ENCODE measurements at places on chromosomes 11 and 22. TPM values are rescaled to one million over a fixed set of nuclear protein-coding genes. Genes with fewer than 3 reads are reported as not detected.

Gene MICAL3
- total RNA-seq = 22.2 TPM

Gene DEFB131B
- total RNA-seq = not detected

Gene MS4A4A
- total RNA-seq = not detected

Gene C11orf86
- not detected for total RNA-seq

Gene LRRC56
- total RNA-seq = 0.30 TPM

Gene CHRM1
- total RNA-seq = not detected

Gene RASD2
- total RNA-seq = not detected

Gene RPLP2
- total RNA-seq = 71.0 TPM

Gene CCDC117
- 28.9 TPM for total RNA-seq

Gene ACR
- not detected for total RNA-seq

Gene KCNK4
- total RNA-seq = under 0.01 TPM

Gene OR52B6
- total RNA-seq = not detected

Gene PPP6R3
- total RNA-seq = 144 TPM

Gene OTOG
- not detected for total RNA-seq

Gene SPDYC
- total RNA-seq = not detected

Gene CRYAB
- not detected for total RNA-seq

Gene ART1
- total RNA-seq = not detected

Gene PLAAT5
- not detected for total RNA-seq

Gene MS4A3
- not detected for total RNA-seq

Gene AIFM3
- 0.46 TPM for total RNA-seq

Gene NAV2
- total RNA-seq = 4.9 TPM

Gene GAL3ST1
- not detected for total RNA-seq

Gene GSTT2B
- 1.3 TPM for total RNA-seq

Gene NRGN
- total RNA-seq = 0.91 TPM

Gene FOSL1
- 20.2 TPM for total RNA-seq

Gene CCDC83
- not detected for total RNA-seq

Gene SHISAL1
- total RNA-seq = not detected

Gene GNG3
- 0.32 TPM for total RNA-seq

Gene ISX
- not detected for total RNA-seq

Gene MS4A2
- total RNA-seq = not detected

Gene SLC2A11
- 2.9 TPM for total RNA-seq

Measured in epithelial cell of umbilical artery (primary cell).